Hepatocyte (in vitro differentiated cells): ENCODE measurements at places on chromosomes 5 and 9. TPM values are rescaled to one million over a fixed set of nuclear protein-coding genes. Genes with fewer than 3 reads are reported as not detected.

- DNase-seq = peak; percentile 13
Observed at GRCh38 chr9:27600256-27600655, 27.0 kb upstream of the C9orf72 start.

Gene SPOCK1
- total RNA-seq = 5.6 and 7.7 TPM in 2 replicates

DNA sequence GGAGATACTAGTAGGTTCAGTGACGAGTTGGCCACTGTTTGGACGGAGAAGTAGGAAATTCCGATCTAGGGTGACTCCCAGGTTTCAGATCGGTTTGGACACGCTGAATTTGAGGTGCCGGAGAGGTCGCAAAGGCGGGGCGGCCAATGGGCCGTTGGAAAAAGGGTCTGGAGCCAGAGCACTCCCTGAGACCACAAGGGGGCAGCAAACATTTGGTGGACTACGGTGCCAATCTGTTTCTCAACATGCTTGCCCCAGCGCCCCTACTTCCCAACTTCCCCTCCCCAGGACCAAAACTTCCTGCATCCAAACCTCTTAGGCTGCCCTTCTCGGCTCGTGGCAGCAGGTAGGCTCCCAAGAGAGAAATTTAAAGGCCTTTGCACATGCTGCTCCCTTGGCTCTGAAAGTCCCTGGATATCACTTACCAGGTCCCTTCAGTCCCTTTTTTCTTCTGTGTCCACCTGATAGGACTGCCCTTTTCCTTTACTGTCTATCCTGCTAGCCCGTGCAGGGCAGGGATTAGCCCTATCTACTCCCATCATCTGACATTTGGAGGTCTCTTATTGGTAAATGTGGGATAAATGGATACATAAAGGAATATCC lies 992 bp upstream of the RPP25L start:
- peak; percentile 92 for DNase-seq

Gene OLFM1
- total RNA-seq = 1.5 and 4.8 TPM in 2 replicates
